AG20443 (cell line): ENCODE measurements at places on chromosomes 5 and 9.

GRCh38 chr5:122736086-122736845, 38.6 kb upstream of the SNX2 start:
- no peak for DNase-seq

- DNase-seq = peak; percentile 21
These were observed 28.4 kb upstream of the CAST start for GRCh38 chr5:96633820-96634219.

DNA sequence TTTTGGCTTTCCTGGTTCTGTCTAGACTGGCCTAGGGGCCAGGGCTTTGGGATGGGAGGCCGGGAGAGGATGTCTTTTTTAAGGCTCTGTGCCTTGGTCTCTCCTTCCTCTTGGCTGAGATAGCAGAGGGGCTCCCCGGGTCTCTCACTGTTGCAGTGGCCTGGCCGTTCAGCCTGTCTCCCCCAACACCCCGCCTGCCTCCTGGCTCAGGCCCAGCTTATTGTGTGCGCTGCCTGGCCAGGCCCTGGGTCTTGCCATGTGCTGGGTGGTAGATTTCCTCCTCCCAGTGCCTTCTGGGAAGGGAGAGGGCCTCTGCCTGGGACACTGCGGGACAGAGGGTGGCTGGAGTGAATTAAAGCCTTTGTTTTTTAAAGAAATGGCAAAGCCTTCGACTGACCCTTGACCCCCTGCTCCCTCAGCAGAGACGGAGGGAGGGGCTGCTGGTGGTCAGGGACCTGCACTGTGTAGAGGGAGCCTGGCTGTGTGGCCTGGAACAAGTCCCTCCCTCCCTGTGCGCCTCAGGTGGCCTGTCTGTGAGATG, 11.1 kb downstream of the FPGS start:
- DNase-seq = no peak

GRCh38 chr5:75545131-75545530, 33.4 kb downstream of the POLK start:
- no peak for DNase-seq

DNA sequence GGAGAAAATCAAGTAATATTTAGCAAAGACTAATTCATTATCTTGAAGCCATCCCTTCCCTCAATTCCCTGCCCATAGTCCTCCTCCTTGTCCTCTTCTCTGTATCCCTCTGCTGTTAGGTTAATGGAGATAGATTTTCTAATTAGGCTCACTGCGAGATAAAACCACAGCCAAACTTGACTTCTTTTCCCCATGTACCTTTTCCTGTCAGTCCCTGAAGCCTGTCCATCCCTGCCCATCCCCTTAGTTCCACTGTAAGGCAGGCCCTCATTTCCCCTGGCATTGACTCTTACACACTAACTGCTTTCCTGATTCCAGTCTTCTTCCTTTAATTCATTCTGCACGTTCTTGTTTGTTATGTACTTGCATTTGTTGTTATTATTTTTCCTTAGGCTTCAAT, 1.2 kb downstream of the TLR4 start:
- DNase-seq = no peak
